Activated T-cell treated with anti-CD3 and anti-CD28 coated beads, Interleukin-2, amount 50 U/mL, for 1 hour (primary cell): ENCODE measurements at places on chromosomes 2 and 18.

GRCh38 chr2:36963106-36963505 is 3.2 kb downstream of the STRN start:
- DNase-seq, result no peak

DNA sequence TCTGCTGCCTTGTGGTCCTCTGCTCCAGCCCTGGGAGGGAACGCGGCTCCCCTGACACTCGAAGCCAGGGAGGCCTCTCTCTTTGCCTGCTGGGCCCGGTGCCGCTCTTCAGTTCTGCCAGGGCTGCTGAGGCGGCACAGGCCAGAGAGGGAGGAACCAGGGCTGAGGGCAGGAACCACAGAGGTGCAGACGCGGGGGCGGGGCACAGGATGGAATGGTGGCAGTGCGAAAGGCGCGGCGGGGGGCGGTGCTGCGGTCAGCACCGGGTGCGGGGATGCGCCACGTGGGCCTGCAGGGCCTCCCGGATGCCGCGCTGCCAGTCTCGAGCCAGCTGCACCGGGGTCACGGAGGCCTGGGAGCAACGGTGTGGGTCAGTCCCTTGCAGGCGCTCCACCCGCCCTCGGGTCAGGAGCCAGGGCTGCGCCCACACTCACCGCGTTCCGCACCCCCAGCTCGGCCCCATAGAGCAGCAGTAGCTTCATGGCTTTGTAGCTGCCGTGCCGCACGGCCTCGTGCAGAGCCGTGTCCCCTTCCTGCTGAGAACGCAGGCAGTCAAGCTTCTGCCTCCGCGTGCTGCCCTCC is 4.4 kb downstream of the ANKRD23 start:
- peak; percentile 79 for DNase-seq

DNA sequence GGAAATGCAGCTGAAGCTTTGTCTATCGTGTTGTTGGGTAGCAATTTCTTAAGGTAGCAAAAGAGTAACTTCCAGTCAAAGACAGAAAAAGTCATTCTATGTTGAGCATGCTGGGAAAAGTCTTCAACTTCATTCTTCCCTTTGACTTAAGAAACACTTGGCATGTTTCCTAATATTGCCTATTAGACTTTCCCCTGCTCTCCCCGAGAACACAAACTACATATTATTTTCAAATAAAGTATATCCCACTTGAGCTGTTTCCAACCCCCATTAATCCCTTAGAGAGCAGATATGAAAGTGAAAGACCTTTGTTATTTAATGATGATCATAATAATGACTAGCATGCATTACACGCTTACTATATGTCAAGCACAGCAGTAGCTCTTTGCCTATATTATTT is 136.0 kb upstream of the SPOPL start:
- DNase-seq, result no peak

DNA sequence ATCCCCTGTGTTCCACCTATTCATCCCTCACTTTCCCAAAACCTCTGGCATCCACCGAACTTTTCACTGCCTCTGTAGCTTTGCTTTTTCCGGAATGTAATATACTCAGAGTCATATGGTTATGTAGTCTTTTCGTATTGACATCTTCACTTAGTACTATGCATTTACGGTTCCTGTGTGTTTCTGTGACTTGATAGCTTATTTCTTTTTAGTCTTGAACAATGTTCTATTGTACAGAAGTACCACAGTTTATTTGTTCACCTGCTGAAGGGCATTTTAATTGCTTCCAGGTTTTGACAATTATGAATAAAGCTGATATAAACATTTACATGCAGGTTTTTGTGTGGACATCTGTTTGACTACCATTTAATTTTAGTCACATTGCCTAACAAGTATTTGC is 154.7 kb upstream of the DOK6 start:
- DNase-seq, result no peak

GRCh38 chr2:6896930-6897759 is 19.6 kb downstream of the RSAD2 start:
- DNase-seq, result no peak

- no peak for DNase-seq
Measured at GRCh38 chr2:55114597-55114996, 64.3 kb upstream of the RTN4 start.

GRCh38 chr2:214293593-214293992 is 117.3 kb upstream of the VWC2L start:
- no peak for DNase-seq

DNA sequence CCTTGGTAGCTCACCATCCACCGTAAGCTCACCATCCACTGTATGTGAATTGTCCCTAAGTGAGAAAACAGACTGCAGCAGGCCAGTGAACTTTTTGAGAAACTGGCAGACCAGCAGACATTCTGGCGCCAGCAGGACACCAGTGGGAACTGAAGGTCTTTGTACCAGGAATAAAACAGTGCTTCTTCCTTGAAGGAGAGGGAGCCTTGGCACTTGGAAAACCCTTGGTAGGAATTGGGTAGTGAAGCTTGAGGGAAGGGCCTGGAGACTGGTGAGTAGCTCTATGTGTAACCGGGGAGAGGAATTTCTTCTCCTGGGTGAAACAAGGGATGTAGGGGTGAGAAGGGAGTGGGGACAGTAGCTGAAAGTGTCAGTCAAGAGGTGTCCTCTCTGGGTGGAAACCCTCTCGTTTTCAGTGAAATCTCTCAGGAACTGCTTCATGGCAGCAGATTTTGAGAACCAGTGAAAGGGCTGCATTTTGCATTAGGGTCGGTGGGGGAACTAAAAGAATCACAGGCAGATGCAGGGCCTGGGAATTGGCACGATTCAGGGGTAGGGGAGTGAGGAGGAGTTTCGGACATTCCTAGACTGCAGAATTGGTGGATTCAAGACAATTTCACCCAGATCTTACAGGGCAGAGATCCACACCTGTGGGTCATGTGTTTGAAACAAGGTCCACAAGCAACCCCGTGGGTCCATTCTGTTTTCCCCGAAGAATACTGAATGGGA is 131.5 kb upstream of the DLX2 start:
- no peak for DNase-seq

- no peak for DNase-seq
Measured at GRCh38 chr2:14524041-14524802, 108.3 kb upstream of the LRATD1 start.

DNA sequence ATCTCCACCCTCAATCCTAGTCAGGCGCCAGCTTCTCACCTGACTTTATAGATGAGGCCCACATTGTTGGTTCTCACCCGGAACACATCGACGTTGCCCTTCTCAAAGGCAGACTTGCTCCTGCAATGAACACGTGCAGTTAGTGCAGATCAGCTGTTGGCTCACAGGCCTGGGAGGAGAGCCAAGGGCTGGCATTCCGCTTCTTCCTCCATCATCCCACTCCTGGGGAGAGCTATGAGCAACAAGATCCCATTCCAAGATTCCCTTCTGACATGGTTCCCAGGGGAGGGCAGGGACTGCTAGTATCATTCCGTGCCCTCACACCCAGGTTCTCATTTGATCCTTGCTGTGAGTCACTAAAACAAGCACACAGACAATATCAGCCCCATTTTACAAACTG is 15.1 kb downstream of the LOXHD1 start:
- DNase-seq, result no peak

GRCh38 chr18:64103986-64104385 is 44.9 kb downstream of the LINC00305 start:
- no peak for DNase-seq

GRCh38 chr2:166375195-166375735 is 479 bp downstream of the SCN9A start:
- DNase-seq, result no peak

- DNase-seq, result no peak
Measured at GRCh38 chr2:48126162-48126561, 219.9 kb upstream of the FBXO11 start.

DNA sequence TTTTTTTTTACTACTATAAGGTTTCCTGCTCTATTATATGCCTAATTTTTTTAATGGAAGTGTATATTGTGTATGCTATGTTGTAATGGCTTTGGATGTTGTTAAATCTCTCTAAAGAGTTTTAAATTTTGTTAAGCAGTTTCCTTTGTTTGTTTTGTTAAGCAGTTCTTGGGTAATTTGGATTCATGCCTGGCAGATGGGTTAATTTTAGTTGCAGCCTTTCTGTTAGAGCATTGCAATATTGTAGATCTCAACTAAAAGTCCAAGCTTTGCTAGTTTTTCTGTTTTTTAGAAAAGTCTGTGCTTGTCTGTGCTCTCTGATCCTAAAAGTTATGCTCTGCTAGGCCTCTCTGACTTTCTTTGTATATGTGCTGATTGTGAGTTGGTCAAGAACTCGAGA is 1229.0 kb upstream of the NRXN1 start:
- DNase-seq, result no peak

GRCh38 chr2:86087936-86088850 is 17.5 kb downstream of the POLR1A start:
- DNase-seq, result no peak

GRCh38 chr2:216715402-216715974 is 20.1 kb upstream of the IGFBP5 start:
- DNase-seq, result no peak
